ENCODE measurements at places on chromosomes 4 and X.

DNA sequence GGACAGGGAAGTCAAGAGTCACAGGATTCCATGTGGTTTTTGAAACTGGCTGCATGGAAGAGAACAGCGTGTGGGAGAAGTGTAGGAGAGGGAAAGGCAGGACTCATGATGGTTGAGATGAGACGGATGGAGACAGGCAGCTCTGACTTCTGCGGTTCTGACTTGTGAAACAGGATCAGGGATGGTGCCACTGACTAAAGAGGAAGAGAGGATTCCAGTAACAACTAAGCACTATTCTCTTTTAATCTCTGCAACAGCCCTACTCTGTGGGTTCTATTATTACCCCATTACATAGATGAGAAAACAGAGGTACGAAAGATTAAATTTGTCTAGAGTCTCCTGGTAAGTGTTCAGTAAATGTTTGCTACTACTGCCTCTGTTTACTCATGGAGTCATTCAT lies 156.3 kb downstream of the CBR4 start:
- DNase-seq = no peak

DNA sequence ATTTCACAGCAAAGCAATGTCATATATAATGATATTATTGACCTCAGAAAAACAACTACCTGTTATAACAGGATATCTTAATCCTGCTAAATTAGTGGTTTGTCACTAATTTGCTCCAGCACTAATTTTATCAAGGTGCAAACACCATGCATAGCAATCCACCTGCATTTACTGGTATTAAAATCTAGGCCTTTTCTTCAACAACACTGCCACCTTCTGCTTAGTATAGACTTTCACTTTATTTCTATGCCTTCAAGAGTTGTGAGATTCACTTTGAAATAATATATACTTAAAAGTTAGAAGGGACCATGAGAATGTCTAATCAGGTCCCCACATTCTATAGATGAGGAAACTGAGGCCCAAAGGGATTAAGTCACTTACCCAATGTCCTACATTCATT lies 82.1 kb upstream of the IQCM start:
- no peak for DNase-seq

GRCh38 chr4:73727685-73728084 lies 12.7 kb upstream of the CXCL8 start:
- no peak for DNase-seq

DNA sequence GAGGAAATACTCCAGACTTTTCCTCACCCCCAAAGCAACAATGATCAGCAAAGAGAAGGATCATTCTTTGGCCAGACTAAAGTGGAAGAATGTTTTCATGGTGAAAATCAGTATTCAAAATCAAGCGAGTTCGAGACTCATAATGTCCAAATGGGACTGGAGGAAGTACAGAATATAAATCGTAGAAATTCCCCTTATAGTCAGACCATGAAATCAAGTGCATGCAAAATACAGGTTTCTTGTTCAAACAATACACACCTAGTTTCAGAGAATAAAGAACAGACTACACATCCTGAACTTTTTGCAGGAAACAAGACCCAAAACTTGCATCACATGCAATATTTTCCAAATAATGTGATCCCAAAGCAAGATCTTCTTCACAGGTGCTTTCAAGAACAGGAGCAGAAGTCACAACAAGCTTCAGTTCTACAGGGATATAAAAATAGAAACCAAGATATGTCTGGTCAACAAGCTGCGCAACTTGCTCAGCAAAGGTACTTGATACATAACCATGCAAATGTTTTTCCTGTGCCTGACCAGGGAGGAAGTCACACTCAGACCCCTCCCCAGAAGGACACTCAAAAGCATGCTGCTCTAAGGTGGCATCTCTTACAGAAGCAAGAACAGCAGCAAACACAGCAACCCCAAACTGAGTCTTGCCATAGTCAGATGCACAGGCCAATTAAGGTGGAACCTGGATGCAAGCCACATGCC lies 89.7 kb downstream of the TET2 start:
- no peak for DNase-seq

Data from activated naive CD4-positive, alpha-beta T cell treated with Interleukin-2 at 50 U/mL for 16 hours (primary cell).